Brain pericyte (primary cell): ENCODE measurements at places on chromosomes 7 and 10.
A peak's percentile ranks its signal among the peaks of the same experiment; 100 is the strongest.

DNA sequence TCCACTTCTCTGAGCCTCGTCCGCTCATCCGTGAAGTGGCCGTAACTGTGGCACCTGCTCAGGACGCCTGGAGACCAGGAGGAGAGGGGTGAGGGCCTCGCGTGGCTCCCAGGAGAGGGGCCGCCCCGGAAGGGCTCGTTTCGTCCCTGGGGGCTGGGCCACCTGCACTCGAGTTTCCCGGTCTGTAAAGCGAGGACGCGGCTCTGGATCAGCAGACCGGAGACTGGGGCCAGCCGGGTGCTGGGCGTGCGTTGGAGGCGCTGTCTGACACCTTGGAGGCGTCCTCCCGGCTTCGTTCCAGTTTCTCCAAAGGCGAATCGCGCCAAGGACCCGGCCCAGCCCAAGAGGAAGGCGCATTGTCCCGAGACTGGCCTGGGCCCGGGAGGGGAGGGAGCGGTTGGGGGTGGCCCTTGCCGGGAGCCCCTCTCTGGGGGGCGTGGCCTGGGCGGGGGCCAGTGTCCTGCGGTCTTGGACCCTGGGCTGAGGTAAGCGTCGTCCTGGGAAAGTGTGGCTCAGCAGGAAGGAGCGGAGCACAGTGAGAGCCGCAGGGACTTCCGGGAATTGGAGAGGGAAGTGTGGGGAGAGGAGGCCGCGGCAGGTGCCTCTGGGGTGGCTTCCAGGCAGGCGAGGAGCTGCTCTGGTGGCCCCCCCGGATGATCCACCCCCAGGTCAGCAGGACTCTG is 89.6 kb downstream of the FOXL3 start:
- DNase-seq = no peak

DNA sequence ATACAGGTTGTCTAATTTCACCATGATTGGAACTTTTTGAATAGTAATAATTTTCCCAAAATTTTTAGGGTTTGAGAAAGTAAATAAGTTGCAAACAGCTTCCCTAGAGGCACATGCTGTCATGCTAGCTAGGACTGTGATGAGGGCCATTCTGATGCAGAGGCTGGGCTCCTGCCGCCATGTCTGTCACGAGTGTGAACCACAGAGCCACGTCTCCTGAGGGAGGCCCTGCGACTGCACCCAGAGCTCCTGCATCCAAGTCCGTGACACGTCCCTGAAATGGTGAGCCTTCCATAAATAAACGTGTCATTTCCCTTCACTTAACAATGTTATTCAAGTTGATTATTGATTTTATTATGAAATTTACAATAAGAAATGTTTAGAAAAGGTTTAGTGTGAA is 40.0 kb downstream of the C10orf120 start:
- no peak for DNase-seq

DNA sequence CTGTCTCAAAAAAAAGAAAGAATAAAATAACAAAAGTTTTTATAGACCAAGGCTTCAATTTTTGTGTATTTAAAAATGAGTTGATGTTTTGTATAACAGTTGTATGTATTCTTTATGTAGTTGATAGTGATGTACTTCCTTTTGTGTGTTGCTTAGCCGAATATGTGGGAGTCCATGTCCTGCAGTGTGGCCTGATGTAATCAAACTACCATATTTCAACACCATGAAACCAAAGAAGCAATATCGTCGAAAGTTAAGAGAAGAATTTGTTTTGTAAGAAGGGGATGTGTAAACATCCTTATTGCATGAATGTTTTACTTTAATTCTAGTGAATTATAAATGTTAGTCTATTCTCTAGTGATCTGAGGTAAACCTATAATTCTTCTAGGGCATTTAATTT is 56.6 kb downstream of the MPLKIP start:
- DNase-seq = no peak

GRCh38 chr10:88179831-88180230 is 316.4 kb downstream of the PTEN start:
- DNase-seq = no peak

GRCh38 chr7:93055543-93056107 is 62.2 kb downstream of the SAMD9 start:
- no peak for DNase-seq

DNA sequence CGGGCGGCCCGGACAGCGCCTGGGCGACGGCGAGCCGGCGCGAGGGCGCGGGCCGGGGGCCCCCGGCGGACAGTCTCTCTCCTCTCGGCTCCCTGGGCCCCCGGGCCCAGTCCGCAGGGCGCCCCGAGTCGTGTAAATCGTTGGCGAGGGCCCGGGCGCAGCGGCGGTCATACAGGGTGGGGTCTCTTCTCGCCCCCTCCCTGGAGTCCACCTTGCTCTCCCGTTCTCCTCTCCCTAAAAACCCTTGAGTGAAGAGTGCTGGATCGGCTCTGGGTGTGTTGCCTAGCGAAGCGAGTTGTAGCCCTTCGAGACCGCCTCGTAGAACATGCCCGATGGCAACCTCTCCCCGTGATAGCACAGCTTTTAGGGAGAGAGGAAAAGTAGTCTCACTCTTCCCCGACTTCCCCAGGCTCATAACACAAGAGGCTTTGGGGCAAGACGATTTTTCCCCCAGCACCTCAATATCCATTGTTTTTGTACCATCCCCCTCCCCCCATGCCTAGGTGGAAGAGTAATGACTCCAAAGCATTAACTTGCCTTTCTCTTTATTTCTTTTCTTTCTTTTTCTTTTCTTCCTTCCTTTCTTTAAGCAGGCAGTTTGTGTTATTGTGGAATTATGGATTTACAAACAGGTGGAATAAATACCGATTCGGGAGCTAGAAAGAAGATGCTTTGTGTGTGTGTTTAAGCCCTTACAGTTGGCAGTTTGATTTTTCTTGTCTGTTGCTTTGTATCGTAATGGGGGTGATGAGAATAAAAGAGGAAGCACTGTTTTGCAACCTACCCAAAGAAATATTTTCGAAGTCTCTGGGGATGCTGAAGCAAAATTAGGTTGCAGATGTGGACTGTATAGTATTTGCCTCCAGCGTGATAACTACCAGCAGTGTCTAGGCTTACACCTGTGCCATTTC is 822 bp downstream of the SHOC2 start:
- DNase-seq = no peak

- no peak for DNase-seq
Observed at GRCh38 chr7:1290026-1290678, 57.5 kb downstream of the UNCX start.

DNA sequence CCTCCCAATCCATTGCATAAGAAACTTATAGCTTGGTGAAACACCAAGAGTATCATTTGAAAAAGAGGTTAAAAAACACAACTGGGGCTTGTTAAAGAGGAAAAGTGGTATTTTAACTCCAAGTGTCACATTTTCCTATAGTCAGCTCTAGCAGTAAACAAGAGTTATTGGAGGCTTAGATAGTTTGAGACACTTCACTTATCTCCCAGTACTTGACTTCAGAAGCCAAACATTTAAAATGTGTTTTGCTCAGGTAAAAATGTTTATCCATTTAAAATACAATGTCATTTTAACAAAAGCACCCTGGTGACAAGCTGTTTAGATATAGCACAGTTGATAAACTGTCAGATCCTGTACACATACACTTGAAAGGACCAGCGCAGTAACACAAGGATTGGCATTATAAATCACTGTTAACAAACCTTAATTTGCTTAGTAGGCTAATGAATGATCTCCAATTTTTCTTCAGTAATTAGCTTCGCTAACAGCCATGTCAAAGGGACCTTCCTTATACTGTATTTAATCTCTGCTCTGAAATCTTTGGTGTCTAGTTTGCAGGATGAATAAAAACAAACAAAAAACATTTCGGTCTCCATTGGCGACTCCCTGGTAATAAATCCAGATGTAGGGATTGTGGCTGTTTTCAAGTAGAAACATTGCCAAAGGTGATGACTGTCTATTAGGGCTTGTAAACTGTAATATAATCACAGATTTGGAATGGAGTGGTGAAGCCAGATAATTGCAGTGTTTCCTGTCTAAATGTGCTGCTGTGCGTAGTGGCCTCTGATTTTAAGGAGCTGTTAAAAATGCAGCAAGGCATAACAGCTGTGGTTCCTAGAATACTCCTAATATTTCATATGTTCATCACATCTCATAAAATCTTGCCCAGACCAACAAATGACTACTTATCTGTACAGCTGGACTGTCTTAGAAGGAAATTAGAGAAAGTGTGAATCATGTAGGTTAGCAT is 545.1 kb downstream of the AUTS2 start:
- DNase-seq = no peak

GRCh38 chr7:135204341-135204749 is 7.0 kb downstream of the WDR91 start:
- peak; percentile 51 for DNase-seq

GRCh38 chr10:51112013-51112412 is 37.7 kb downstream of the PRKG1 start:
- DNase-seq = no peak

DNA sequence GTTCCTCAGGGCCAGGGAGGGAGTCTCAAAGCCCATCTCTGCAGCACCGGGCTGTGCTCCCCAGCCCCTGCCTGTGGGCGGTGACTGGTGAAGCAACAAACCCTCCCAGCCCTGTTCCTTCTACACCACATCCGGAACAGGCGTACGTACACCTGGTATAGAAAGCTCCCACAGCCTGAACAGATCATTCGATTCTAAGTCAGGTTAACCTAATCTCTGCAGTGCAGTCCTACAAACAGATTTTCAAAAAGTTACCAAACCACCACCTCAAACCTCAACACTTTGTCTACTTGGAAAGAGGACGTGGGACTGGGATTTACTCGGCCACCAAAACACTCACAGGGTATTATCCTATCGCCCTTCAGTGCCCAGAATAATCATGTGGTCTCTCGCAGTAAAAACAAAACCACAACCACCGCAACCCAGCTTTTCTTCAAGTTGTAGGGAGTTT is 238.4 kb downstream of the DIP2C start:
- DNase-seq = no peak

- no peak for DNase-seq
Observed at GRCh38 chr10:22913474-22914092, 14.3 kb upstream of the ARMC3 start.

DNA sequence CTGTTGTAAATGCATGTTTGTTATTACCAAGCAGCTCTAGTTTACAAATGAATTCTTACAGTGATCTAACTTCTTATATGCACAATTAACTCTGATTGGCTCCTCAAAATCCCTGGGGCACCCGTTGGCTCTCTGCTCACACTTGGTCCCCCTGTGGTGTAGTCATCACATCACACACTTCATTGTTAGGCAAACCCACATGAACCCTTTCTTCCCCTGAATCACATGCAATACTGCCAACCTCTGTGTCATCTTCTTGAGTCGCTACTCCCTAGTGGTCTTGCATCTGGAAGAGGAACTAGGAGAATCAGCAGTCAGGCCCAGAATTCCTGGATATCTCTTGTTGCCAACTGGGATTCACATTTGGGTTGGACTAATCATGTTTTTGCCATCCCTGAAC is 73.1 kb downstream of the CD36 start:
- DNase-seq = no peak

- no peak for DNase-seq
Observed at GRCh38 chr7:46660402-46660980, 739.4 kb upstream of the IGFBP3 start.

GRCh38 chr10:76679030-76679429 is 958.6 kb downstream of the KCNMA1 start:
- no peak for DNase-seq

DNA sequence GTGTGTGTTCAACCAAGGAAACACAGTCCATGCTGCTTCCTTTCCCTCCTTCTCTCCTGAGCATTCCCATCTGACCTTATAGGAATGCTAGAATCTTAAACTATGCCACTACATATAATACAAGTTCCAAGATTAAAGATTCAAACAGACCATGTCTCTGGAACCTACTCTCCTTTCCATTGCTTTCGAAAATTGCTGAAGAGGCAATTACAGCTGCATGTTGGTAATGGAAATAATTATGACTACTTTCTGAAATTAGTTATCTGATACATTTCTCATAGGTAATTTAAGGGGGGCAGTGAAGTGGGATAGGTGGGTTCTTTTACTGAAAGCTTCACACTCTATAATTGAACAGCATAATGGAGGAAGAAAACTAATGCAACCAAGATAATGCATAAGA is 285.9 kb upstream of the YAE1 start:
- no peak for DNase-seq

DNA sequence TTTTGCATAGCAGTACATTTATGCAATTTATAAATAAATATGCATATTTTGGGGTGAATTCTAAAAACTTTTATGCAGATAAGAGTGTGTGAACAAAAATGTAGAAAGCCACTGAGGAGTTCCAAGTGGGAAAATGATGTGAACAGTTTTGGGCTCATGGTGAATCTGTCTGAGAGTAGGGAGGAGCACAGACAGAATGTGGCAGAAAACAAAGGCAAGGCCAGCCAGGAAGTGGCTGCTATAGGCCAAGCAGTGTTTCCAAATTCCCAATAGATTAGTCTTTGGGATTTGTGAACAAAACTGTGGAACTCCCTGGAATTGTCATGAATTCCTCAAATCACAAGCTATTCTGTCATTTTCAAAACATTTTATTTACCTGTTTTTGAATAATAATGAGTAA is 73.6 kb upstream of the AMPH start:
- DNase-seq = no peak
